PC-3 (cell line): ENCODE measurements at places on chromosomes 7 and 10. TPM values are rescaled to one million over a fixed set of nuclear protein-coding genes. Genes with fewer than 3 reads are reported as not detected.

NCF1 gene
- total RNA-seq = not detected in 2 replicates

NPY4R2 gene
- not detected in 2 replicates for total RNA-seq

ZNF92 gene
- total RNA-seq = 6.3 and 7.6 TPM in 2 replicates

KLHL7 gene
- total RNA-seq = 31.1 and 34.9 TPM in 2 replicates

- DNase-seq = no peak
Measured at GRCh38 chr7:28718545-28718944, 239.6 kb downstream of the TRIL start.

- no peak for DNase-seq
Measured at GRCh38 chr7:70855373-70855772, 276.6 kb upstream of the GALNT17 start.

DNA sequence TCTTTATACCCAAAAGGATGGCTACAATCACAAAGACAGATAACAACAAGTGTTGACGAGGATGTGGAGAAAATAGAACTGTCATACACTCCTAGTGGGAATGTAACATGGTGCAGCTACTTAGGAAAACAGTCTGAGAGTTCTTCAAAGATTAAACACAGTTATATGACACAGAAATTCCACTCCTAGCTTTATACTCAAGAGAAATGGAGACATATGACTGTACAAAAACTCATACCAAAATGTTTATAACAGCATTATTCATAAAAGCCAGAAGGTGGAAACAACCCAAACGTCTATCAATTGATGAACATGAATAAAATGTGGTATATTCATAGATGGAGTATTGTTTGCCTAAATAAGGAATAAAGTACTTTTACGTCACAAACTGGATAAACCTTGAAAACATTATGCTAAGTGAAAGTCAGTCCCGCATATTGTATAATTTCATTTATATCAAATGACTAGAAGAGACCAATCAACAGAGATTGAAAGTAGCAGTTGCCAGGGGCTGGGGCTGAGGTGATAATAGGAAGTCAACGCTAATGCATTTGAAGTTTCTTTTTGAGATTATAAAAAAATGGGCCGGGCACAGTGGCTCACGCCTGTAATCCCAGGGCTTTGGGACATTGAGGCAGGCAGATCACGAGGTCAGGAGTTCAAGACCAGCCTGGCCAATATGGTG, 61.6 kb upstream of the SRPK2 start:
- no peak for DNase-seq

DNA sequence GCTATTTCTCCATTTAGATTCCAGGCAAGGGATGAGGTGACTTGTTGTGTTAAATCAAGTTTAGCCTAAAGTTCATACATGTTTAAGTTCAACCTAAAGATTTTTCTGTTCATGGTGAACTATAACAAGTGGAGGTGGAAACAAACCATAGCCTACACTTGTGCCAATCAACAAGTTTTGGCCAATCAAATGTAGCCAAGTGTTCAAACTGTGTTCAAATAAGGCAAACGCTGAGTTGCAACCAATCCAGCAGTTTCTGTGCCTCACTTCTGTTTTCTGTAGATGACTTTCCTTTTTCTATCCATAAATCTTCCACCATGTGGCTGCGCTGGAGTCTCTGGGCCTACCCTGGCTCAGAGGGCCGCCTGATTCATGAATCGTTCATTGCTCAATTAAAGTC, 4.5 kb upstream of the VOPP1 start:
- no peak for DNase-seq

DNA sequence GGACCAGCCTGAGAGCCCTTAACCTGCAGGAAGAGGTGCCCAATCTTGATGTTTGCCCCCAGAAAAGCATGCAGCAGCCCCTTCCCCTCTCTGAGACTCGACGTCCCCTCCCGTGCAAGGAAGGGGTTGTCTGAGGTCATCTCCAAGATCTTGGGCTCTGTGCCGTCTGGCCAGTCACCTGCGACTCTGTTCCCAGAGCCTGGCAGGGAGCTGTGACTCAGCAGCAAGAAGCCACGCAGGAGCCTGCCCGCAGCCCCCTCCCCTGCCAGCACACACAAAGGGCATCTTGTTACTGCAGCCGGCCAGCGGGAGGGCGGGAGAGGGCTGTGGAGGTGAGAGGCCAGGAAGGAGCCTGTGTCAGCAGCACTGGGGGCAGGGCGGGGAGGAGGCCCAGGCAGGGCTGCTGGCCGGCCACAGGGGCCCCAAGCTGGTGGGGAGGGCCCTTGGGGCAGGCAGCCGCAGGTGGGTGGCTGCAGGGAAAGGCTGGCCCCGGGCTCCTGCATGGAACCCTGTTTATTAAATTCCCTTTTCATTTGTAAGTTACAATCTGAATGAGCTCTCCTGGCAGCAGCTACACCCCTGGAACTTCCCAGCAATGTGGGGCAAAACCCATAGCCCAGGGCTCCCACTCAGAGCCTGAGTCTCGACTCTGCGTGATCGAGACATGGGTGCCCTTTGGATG, 103.7 kb upstream of the ZMIZ1 start:
- DNase-seq = peak; percentile 100

DNA sequence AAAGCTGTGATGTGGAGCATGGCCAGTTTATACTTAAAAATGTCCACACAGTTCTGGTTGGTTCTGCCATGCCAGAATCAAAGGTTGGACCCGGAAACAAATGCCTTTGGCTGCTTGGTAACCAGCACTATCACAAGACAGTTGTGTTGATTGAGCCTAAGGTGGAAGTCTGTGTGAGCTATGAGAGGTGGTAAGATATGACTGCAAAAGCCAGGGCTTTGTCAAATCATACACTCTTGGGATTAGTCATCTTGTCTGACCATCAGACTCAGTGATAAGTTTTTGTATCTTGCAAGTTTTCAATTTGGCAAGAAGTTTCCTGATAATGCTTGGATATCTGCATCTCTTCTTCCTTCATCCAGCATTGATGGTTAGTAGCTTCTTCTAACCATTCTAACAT, 35.5 kb downstream of the GPR141 start:
- no peak for DNase-seq

- DNase-seq = peak; percentile 28
Measured at GRCh38 chr10:17005621-17006566, 123.7 kb downstream of the CUBN start.

DNA sequence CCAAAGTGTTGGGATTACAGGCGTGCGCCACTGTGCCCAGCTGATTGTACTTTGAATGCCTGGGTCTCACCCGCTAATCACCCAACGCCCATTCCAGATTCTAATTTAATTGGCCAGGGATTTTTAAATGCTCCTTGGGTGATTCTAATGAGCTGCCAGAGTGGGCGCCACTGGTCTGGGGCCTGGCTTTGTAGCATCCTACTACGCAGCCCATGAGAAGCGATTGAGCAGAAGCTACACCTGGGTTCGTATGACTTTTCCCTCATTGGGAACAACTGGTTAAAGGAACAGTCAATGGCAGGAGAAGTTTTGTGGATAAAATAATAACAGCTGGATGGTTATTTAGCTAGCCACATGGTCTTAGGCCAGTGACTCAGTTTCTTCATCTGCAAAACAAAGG, 108.0 kb downstream of the SPAG6 start:
- no peak for DNase-seq

GRCh38 chr10:114810926-114811325, 10.7 kb upstream of the FHIP2A start:
- no peak for DNase-seq

GRCh38 chr10:2340831-2341647, 603.7 kb upstream of the ADARB2 start:
- no peak for DNase-seq

DNA sequence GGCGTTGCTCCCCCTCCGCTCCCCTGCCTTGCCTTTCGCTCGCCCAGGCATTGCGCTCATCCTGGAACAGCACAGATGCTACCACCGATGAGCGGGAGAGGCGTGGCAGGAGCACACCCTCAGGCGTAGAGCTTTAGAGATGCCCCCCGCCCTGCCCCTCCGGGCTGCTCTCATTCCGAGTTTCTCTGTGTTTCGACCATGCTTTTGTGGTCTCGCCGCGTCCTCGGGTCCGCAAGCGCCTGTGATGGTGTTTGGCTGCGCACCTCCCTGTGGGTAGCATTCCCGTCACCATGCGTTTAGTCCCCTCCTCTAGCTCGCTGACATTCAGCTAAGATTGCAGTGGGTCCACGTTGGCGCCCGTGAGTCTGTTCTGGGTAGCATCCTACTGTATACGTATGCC, 18.7 kb downstream of the NOM1 start:
- DNase-seq = no peak

- DNase-seq = no peak
Measured at GRCh38 chr7:140014123-140014522, 48.6 kb downstream of the PARP12 start.

DNA sequence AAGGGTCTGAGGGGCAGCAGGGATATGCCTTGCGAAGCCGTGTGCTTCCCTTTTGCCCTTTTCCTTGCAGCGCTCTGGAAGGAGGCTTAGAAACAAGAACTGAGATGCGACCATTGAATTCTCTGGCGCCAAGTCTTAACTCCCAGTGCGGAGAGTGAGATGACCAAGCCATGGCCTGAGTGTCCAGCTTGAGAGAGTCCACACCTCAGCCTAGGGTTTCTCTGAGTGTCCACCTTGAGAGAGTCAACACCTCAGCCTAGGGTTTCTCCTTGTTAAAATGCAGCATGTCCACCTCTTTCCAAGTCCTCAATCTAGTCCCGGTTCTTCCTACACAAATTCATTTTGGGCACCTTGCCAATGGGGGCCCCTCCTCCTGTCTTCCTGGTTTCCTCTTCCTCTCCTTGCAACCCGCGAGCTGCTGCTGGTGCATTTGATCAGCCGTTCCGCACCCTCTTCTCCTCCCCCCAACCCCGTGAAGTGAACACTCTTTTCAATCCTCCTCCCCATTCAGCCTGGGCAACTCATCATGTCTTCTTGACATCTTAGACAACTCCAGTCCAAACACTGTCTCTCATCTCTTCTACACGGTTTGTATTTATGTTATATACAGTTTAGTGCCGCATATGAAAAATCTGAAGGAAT, 178.2 kb upstream of the PITRM1 start:
- no peak for DNase-seq

DNA sequence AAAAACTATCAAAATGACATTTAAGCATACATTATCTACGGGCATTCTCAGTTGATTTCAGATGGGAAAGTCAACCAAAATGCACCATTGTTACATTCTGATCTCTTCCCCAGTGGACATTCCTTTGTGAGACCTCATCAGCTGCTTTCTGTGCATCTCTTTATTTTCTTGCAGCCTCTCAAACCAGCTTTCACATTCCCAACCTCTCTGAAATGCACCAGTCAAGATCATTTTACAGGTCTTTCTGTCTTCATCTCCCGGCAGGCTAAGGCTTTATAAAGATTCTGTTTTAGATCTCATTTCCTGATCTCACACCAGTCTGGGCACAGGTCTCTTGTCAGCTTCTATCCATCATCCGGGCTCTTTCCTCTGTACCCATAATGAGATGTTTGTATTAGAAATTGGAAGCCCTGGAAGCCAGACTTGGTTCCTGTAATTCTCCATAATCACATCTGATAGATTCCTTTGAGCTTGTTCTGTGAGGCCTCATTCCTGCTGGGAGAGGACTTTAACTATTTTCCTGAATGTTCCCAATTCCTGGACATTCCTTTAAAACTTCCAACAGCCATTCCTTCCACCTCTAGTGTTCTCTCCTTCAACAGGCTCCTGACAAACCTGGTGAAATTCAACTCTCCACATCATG, 44.3 kb upstream of the ARL4A start:
- no peak for DNase-seq
